ENCODE measurements at places on chromosomes 7 and 10.

GRCh38 chr10:19421674-19422073 is 373.1 kb downstream of the MALRD1 start:
- DNase-seq: no peak

GRCh38 chr7:143327903-143328302 is 12.0 kb downstream of the CLCN1 start:
- no peak for DNase-seq

- DNase-seq: no peak
Observed at GRCh38 chr10:92691591-92692079, 1.9 kb downstream of the HHEX start.

DNA sequence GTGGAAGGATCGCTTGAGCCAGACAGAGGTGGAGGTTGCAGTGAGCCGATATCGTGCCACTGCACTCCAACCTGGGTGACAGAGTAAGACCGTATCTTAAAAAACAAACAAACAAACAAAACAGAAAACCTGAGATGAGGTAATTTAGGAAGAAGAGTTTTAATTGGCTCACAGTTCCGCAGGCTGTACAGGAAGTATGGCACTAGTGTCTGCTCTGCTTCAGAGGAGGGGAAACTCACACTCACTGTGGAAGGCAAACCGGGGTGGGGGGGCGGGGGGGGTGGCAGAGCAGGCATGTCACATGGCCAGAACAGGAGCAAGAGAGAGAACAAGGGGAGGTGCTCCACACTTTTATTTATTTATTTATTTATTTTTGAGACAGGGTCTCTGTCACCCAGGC is 5.1 kb downstream of the UBE2D4 start:
- DNase-seq: no peak

DNA sequence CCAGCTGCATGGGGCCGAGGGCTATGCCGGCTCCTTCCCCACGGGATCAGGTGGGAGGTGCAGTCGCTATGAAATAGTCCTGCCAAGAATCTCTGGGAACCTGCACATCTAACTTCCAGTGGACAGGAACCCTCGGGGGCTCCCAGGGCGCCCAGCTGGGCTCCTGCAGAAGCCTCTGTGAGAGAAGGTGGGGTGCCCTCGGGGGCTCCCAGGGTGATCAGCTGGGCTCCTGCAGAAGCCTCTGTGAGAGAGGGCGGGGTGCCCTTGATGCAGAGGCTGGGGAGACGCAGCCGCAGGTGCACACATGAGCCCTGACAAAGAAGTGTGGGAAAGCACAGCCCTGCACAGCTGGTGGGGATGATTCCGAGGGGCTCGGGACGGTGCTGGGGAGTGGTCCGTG is 5.9 kb downstream of the VENTX start:
- DNase-seq: no peak

DNA sequence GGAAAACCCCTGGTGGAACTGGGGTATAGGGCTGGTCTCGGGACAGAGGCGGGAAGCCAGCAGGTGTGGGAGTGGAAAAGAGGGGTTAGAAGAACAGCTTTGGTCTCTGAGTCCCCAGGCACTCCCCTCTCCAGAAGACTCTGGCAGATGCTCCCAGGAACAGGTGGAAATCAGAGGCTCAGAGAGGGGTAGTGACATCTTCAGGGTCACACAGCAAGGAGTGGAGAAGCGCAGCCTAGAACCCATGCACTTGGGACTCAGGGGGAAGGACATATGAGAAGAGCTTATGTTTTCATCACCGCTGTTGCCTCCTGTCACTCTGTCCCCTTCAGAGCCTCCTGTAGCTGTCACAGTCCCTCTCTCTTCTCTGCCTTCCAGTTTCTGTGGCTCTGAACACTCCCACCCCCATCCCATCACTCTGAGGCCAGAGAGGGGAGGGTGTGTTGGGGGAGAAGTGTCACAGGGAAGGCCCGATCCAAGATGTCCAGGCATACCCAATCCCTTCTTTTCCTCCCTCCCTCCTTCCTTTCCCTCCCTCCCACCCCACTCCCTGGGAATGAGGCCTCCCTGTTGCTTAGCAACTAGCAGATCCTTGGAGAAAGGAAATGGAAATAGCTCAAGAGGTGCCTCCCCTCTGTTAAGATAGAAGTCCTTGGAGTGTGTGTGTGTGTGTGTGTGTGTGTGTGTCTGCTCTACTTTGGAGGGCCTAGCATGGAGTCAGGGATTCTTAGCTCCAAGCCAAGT is 32.0 kb downstream of the SRRM3 start:
- DNase-seq: no peak

DNA sequence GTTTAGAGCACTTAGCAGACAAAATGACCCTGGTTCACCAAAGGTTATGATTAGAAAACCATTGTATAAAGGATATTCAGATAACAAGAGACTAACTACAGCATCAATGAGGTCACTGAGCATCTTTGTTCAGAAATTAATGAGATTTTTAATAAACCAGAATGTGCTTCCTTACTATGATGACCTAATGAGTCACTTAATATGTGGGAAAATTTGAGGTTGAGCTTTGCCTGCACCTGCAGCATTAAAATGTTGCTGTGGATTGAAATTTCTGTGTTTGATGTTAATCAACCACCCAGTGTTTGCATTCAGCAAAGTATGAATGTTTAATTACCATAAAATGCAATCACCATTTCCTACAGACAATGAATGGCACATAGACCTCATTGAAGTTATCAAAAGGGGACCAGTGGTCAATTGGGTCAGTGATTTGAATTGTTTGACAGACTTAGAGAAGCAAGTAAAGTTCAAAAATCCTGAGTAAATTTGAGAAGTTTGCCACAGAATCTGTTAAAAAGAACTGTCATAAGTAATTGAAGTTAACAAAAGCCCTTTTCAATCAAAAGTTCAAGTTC is 45.8 kb downstream of the EXOC6 start:
- no peak for DNase-seq

DNA sequence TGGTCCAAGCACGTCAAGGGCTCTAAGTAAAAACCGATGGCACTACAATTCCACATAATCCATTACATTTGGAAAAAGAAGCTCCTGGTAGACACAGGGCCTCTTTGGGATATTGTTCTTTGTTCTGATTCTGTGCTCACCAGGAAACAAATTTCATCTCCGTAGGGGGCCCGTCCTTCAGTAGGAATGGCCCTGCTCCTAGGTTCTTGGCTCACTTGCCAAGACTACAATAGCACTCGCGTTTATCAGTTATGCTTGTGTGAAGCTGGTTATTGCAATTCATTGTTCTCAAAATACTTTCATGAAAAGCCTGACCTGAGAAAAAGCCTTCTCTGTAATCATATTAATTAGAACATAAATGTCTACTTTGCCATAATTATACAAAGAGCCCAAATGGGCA is 10.3 kb upstream of the ZC3HAV1L start:
- DNase-seq: no peak

All from SK-N-DZ (cell line).